Psoas muscle (tissue), 8 donors: ENCODE measurements at places on chromosomes 7 and 10. TPM values are rescaled to one million over a fixed set of nuclear protein-coding genes. Genes with fewer than 3 reads are reported as not detected.

PPP1R3A gene
- 52.6 TPM for total RNA-seq

SDK1 gene
- total RNA-seq: 1.6 TPM

EXOSC1 gene
- 20.2 TPM for total RNA-seq

DNA sequence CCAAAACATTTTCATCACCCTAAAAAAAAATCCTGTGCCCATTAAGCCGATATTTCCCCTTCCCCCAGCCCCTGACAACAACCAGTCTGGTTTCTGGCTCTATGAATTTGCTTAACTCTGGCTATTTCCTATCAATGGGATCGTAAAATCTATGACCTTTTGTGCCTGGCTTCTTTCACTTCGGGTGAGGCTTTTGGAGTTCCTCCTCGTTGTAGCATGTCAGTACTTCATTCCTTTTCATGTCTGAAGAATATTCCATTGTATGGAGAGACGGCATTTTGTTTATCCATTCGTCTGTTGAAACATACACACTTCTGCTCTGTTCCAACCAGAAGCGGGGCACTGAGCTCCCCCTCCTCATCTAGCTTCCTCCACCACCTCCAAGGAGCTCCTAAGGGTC is 29.5 kb downstream of the TACC2 start:
- DNase-seq: no peak

GRCh38 chr10:17122726-17123661 is 6.6 kb downstream of the CUBN start:
- no peak for DNase-seq

DNA sequence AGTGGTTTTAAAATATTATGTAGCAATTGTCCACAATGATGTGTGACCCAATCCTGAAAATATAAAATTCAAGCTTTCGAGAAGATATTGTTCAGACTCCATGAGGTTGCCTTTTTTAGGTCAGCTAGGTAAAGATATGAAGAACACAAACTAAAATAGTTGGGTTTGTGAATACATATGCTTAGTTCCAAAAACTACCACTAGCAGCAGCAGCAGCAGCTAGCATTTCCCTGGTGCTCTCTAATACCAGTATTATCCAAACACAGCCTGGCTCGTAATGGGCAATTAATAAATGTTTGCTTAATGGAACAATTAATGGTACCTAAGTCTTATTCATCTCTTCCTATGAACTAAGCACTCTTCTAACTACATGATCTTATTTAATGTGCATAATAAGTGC is 362.5 kb downstream of the MALRD1 start:
- no peak for DNase-seq

DNA sequence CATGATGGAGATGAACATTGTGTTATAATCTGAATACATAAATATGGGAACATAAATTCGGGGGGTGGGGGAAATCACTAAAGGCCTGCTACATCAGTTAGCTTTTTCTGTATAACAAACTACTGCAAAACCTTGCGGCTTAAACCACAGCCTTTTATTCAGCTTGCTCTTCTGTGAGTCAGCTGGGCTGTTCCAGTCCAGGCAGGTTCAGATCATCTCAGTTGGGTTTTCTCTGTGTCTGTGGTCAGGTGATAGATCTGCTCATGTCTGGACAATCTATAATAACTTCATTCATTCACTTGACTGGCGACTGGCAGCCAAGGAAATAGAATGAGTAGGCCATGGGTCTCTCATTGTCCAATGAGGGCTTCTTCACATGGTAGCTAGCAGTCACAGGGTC is 23.5 kb downstream of the HTR7 start:
- DNase-seq: no peak

TMEM273 gene
- 4.2 TPM for total RNA-seq

GRCh38 chr10:35517431-35518181 is 87.5 kb upstream of the GJD4 start:
- no peak for DNase-seq

- DNase-seq: no peak
Measured at GRCh38 chr7:74525881-74526280, 72.2 kb downstream of the GTF2IRD1 start.

- peak; percentile 62 for DNase-seq
Measured at GRCh38 chr7:142482891-142483658, 225.2 kb upstream of the PRSS58 start.

PTTG1IP2 gene
- not detected for total RNA-seq

DNA sequence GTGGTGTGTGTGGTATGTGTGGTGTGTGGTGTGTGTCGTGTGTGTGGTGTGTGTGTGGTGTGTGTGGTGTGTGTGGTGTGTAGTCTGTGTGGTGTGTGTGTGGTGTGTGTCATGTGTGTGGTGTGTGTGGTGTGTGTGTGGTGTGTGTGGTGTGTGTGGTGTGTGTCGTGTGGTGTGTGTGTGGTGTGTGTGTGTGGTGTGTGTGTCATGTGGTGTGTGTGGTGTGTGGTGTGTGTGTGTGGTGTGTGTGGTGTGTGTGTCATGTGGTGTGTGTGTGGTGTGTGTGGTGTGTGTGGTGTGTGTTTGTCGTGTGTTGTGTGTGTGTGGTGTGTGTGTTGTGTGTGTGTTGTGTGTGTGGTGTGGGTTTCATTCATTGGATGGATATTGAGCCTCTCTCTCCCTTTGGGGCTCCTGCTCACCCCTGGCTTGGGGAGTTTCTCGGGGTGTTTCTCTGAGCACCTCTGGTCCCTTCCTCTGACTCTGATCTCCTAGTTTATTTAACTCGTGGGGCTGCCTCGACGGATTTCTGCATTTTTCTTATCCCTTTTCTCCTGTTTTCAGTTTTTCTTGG is 145.8 kb downstream of the DNAJB6 start:
- no peak for DNase-seq

GRCh38 chr7:95636140-95636940 is 40.0 kb upstream of the PDK4 start:
- no peak for DNase-seq

SHTN1 gene
- total RNA-seq: 0.98 TPM

ZCWPW1 gene
- total RNA-seq: 3.9 TPM

DNA sequence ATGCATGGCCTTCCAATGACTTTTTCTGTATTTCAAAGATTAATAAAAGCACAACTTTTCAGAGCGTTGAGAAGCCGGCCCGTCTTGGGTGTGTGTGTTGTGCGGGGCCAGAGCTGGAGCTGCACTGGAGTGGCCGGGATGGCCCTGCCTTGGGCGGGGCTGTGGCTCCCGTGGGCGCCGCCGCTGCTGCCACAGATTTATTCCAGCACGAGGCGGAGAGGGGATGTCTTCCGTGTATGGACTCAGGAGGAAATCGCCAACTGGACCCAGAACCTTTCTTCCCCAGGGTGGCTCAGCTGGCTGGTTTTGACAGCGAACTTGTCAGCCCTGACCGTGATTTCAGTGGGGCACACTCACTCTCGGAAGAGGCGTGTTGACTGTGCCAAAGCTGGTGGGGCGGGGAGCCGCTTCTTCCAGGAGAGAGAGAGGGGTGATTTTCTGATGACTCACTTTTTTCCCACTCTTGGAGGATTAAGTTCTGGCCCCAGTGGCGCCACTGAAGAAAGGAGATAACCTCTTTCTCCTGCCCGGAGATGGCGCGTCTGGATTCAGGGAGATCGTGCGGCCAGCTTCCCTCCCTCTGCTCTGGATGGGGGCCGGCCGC is 72.4 kb downstream of the DNAJB6 start:
- DNase-seq: no peak

DNA sequence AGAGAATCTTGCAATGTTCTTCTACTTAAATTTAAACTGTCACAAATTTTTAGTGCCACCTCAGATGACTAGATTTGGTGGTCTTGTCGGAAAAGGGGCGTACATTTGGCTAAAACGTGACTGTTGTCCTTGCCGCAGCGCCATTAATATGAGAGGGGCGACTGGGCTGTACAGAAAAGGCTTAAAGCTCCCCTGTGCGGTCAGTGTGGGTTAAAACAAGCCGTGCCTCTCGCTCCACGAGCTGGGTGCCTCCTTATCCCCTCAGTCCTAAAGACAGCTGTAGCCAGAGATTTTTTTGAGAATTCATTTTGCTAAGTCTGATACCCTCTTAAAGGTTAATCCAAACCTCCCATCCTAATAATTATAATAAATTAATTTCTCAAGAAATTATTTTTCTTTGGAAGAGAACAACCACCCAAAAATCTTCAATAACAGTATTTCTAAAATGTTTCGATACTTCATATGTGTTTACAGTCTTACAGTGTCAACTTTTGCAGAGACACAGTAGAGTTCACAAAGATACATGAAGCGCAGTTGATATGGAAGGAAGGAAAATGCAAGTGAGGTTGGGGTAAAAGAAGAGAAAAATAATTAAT is 68.6 kb downstream of the C7orf25 start:
- no peak for DNase-seq

- no peak for DNase-seq
Measured at GRCh38 chr10:7401782-7402181, 9.1 kb downstream of the SFMBT2 start.

DNA sequence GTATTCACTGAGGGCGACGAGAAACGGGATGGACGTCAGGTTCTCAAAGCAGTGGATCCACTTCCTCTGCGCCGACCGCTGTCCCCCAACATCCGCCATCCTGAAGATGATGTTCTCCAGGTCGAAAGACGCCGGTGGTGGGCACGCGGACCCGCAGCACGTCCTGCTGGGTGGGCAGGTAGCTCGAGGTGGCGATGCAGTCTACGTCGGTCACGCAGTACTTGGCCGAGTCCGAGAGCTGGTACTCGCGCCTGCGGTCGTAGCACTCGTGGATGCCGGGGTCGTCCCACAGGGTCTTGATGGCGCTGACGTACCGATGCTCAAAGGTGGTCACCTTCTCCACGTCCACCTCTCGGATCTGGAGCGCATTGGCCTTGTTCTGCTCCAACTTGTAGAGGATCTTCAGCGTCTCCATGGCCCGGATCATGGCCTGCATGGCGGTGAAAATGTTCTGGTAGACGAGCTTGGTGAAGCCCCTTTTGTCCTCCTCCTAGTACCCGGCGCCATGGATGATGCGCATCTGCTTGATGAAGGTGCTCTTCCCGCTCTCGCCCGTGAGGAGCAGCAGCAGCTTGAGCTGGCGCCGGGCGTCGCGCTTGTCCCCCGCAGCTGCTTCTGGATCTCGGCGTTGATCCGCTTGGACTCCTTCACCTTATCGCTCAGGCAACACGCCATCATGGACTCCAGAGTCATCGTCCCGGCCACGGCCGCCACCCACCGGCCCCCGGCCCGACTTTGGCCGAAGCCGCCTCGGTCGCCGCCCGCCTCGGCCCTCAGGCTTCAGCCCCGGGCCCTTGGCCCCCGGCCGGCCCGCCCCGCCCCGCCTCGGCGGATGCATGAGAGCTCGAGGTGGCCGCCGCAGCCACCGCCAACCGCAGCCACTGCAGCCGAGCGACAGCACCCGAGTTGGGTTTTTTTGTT is 122.9 kb upstream of the KCTD7 start:
- DNase-seq: no peak

PTPN20 gene
- 3.8 TPM for total RNA-seq

DNA sequence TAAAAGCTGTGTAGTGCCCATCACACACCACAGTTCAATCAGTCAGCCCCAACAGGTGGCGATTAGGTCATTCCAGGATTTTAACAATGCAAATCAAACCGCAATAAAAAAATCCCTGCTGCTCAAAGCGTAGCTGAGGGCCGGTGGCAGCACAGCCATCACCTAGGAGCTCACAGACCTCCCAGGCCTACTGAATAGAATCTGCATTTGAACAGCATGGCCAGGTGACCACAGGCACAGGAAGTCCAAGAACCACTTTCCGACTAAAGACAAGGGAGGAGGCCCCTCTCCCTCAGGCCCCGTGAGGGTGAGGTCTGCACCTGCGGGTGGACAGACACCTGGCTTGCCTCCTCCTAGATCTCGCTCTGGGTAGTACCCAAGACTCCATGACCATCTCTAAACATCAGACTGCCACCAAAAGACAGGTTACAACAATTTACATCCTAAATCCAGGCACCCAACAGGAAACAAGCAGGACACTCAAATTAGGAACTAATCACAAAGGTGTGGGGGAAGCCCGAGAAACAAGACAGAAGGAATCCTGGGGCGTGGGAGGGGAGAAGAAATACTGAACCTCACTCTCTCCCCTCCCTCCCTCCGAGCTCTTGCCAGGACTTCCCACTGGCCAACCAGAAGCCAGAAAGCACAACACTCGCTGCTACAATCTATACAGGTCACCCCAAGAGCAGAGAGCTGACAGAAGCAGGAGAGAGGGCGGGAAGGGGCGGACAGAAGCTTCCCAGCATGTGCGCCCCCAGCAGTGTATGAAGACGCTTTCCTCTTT is 19.2 kb downstream of the GNA12 start:
- no peak for DNase-seq

- DNase-seq: no peak
Measured at GRCh38 chr10:22997096-22997495, 69.2 kb downstream of the ARMC3 start.

- no peak for DNase-seq
Measured at GRCh38 chr10:6924166-6924565, 344.1 kb upstream of the PRKCQ start.

TRIM50 gene
- 0.79 TPM for total RNA-seq

- DNase-seq: no peak
Measured at GRCh38 chr7:132528695-132529094, 47.6 kb downstream of the PLXNA4 start.

DNA sequence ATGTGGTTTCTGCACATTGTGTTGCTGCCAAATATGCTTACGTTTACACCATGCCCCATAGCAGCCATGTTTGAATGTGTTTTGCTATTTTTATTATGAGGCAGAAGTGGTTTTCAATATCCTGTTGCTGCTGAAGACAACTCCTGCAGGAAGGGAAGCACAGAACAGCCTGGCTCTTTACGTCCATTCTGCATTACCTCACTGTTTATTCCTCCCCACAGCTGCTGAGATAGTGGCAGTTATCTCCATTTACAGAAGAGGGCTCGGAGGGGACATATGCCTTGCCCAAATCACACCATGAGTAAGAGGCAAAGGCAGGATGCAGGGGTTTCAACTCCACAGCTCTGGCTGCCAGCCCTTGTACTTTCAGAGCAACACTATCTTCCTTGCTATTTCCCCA is 35.3 kb downstream of the PLPP4 start:
- DNase-seq: no peak

BTBD16 gene
- 0.32 TPM for total RNA-seq

GRCh38 chr7:128865303-128865702 is 2.6 kb downstream of the ATP6V1F start:
- no peak for DNase-seq

DNA sequence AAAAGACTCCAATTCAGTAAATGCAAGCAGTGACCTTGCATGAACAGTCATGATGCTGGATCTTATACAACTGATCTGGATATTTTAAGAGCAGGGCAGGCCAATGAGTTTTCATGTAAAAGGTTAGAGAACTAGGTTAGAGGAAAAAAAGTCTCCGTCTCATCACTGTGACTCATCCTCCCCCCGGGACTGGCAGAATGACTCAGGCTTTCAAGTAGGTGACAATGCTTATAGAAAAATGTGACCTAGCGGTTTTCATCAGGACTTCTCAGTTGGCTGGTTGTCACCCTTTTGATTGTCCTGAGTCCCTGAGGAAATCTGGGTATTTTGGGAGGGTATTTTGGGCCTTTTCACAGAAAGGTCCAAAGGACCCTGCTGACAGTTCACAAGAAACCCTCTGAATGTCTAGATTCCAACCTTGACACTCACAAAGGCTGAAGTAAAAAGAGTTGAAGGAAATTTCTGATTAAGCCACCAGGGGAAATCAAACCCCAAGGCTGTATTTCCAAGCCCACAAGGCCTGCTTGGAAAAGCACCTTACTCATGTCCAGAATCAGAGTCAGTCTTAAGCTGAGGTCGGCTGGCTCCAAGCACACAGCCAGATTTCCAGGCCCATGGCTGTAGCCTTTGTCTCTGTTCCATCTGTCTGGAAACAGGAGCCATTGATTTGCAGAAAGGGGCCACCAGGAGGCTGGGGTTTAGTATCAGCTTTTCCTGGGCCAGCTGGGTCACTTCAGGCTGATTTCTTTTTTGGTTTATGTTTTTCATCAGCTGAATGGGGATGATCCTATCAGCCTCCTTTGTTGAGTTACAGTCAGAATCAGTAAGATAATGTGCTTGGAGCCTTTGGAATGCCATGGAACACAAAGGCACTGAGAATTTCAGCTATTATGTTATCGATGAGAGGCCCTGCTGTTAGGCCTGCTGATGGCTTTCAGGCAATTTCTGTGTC is 226.4 kb upstream of the HABP2 start:
- DNase-seq: peak; percentile 68
